Aortic smooth muscle cell (primary cell): ENCODE measurements at places on chromosomes 16 and 17. TPM values are rescaled to one million over a fixed set of nuclear protein-coding genes. Genes with fewer than 3 reads are reported as not detected.

The TSPAN10 gene
- total RNA-seq = 0.81 and 1.1 TPM in 2 replicates

The KRTAP4-16 gene
- total RNA-seq = not detected in 2 replicates

The ABCC11 gene
- total RNA-seq = 0.12 and 0.26 TPM in 2 replicates

The MPP2 gene
- 2.0 and 2.3 TPM in 2 replicates for total RNA-seq

The DPEP3 gene
- not detected in 2 replicates for total RNA-seq

The GPT2 gene
- 6.8 and 7.1 TPM in 2 replicates for total RNA-seq

The KRT16 gene
- 0.79 and 1.4 TPM in 2 replicates for total RNA-seq

The KRT40 gene
- total RNA-seq = not detected in 2 replicates

The MYO15A gene
- 0.99 and 1.6 TPM in 2 replicates for total RNA-seq

The HCRT gene
- not detected in 2 replicates for total RNA-seq

The KRTAP4-3 gene
- not detected in 2 replicates for total RNA-seq

The DPEP1 gene
- not detected in 2 replicates for total RNA-seq

The AANAT gene
- total RNA-seq = not detected in 2 replicates

The NKD1 gene
- 0.53 and 0.62 TPM in 2 replicates for total RNA-seq

The EEF2KMT gene
- total RNA-seq = 7.5 and 9.8 TPM in 2 replicates

The PDE6G gene
- not detected in 2 replicates for total RNA-seq

The HOXB7 gene
- not detected in 2 replicates for total RNA-seq

The MAP1LC3B gene
- 32.1 and 55.7 TPM in 2 replicates for total RNA-seq

The TNFSF13 gene
- 3.4 and 4.1 TPM in 2 replicates for total RNA-seq

The IGF2BP1 gene
- total RNA-seq = 0.26 and 0.62 TPM in 2 replicates

The CCL16 gene
- not detected in 2 replicates for total RNA-seq

The IRX3 gene
- total RNA-seq = 0.37 and 0.92 TPM in 2 replicates

The ZNF469 gene
- total RNA-seq = 0.92 and 1.2 TPM in 2 replicates

The TBKBP1 gene
- 6.5 and 9.6 TPM in 2 replicates for total RNA-seq

The ZNF423 gene
- total RNA-seq = 5.9 and 7.8 TPM in 2 replicates

The CLEC18B gene
- 0.53 and 1.4 TPM in 2 replicates for total RNA-seq

The CRHR1 gene
- not detected in 2 replicates for total RNA-seq

The CCL7 gene
- 0.19 TPM in 1 of 2 replicates, not detected in the other for total RNA-seq

The GJD3 gene
- total RNA-seq = 0.37 and 2.0 TPM in 2 replicates

The TTC19 gene
- total RNA-seq = 37.5 and 63.7 TPM in 2 replicates

The CCDC144A gene
- total RNA-seq = 3.0 and 4.2 TPM in 2 replicates

The KRT24 gene
- not detected in 2 replicates for total RNA-seq

The PERCC1 gene
- total RNA-seq = not detected in 2 replicates

The TBC1D28 gene
- total RNA-seq = not detected in 2 replicates

The NPIPB13 gene
- total RNA-seq = 0.26 and 0.93 TPM in 2 replicates

The NACA2 gene
- total RNA-seq = not detected in 2 replicates

The HELZ gene
- 31.2 and 46.6 TPM in 2 replicates for total RNA-seq

The CLDN6 gene
- total RNA-seq = not detected in 2 replicates

The TIMM22 gene
- total RNA-seq = 14.0 and 15.7 TPM in 2 replicates

The TPSD1 gene
- not detected in 2 replicates for total RNA-seq

The SLC16A11 gene
- not detected in 2 replicates for total RNA-seq

The SEPTIN12 gene
- not detected in 2 replicates for total RNA-seq

The ACSM2A gene
- not detected in 2 replicates for total RNA-seq

The TP53TG3 gene
- total RNA-seq = 0.25 TPM in 1 of 2 replicates, not detected in the other
